NCI-H1092 treated with DMSO at 0.1 percent for 48 hours (cell line): ENCODE measurements at places on chromosomes 1 and 21.

DNA sequence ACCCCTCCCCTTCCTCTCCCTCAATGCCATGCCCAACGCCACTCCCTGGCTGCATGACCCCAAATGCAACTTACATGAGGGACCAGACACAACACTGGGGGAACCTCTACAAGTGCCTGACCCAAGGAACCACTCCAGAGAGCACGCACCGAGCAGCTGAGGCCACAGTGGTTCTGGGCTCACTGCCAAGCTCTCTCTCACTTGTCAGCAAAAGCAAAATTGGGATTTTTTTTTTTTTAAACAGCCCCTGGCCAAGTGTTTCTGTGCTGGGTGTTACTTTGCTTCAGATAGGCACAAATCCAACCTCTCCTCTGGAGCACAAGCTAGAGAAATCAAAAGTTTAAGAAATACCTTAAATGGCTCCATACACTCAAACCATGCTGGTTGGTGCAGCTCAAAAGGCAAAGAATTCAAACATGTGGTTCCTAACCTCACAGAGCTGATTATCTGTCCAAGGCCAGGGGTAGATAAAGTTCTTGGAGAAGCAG, 363.0 kb downstream of the SETD4 start:
- peak; percentile 96 for DNase-seq

GRCh38 chr21:45507888-45508508, 34.2 kb downstream of the SLC19A1 start:
- no peak for DNase-seq

- no peak for DNase-seq
Measured at GRCh38 chr1:152224093-152224492, at the start of gene HRNR. Gene HRNR (minus strand): TSS chr1:152224193. CDS start chr1:152223253, 940 bp downstream.

- no peak for DNase-seq
Measured at GRCh38 chr21:18622383-18622782, 218.8 kb upstream of the TMPRSS15 start.

- DNase-seq, result no peak
Measured at GRCh38 chr1:198656500-198656932, 17.7 kb downstream of the PTPRC start.

DNA sequence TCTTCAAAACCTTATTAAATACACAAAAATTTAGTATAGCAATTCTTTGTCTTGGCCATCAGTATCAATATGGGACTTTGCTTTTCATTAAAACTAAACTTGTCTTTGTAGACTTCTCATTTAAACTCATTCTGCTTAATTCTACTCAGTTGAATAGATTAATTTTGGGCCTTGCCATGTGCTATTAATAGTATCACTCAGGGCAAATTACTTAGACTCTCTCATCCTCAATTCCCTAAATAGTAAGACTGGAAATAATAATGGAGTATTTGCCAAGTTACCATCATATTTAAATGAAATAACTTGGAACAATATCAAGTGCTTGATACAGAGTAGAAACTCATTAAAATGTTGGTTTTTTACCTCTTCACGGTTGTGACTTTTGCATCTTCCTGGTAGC, 13.4 kb downstream of the HOOK1 start:
- DNase-seq, result no peak

DNA sequence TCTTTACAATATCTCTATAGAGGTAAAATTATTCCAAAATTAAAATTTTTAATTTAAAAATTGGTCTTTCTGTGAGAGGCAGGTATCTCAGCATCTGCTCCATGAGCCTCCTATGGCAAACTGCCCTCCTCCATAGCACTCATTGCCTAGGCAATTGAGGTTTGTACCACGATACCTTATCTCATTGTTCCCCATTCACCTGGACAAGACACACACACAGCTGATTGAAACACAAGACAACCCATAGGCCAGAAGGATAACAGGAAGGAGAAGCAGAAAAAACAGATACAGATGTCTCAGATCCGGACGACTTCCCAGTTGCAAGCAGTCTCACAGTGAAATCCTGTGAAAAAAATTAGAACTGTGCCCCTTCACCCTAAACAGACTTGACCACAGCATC, 24.3 kb downstream of the RHBDL2 start:
- no peak for DNase-seq

- no peak for DNase-seq
Measured at GRCh38 chr21:45454060-45454925, 49.3 kb downstream of the COL18A1 start.

- DNase-seq, result no peak
Measured at GRCh38 chr1:31511848-31512615, 64.3 kb upstream of the TINAGL1 start.

- DNase-seq, result no peak
Measured at GRCh38 chr1:91730801-91731732, 154.9 kb downstream of the TGFBR3 start.

GRCh38 chr1:32813941-32814739, 3.0 kb downstream of the YARS1 start:
- DNase-seq, result no peak

DNA sequence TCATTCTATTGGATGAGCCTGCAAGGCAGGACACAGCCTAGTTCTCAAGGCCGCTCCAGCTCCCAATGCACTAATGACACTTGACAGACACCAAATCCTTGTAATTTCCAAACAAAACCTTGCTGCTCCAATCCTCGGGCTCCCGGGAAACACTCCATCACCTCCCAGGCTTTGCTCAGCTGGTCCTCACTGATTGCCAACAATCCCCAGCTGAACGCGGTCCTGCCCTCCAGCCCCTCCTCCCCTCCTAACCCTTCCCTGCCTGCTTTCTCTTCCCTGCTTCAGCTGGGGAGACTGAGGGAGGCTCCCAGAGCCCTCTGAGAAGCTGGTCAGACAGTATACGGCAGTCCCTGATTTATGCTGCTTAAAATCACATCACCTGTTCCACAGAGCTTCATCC, 114.4 kb upstream of the TNR start:
- peak; percentile 75 for DNase-seq

GRCh38 chr1:78035121-78035520, 10.6 kb upstream of the GIPC2 start:
- DNase-seq, result no peak

- DNase-seq, result no peak
Measured at GRCh38 chr21:27149034-27149433, 182.1 kb upstream of the ADAMTS5 start.

GRCh38 chr1:31605908-31606427, 11.5 kb upstream of the HCRTR1 start:
- DNase-seq, result no peak

- DNase-seq, result no peak
Measured at GRCh38 chr1:109083923-109084322, 6.6 kb upstream of the TMEM167B start.

DNA sequence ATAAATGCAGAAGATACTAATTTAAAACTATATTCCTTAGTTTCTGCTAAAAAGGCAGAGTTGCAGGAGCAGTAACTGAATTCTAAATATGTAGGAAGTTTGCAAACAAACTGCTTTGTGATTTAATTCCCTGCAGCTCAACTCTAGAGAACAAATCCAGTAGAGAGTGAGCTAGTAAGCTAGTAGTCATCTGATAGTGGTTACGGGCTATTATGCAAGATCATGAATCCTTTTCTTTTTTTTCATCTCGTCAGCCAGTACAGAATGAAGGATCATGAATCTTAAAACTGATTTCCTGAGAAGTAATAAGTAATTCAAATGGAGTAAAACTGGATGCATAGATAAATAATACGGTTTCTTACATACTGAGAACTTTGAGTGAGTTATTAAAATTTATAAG, 3.3 kb downstream of the DPH5 start:
- DNase-seq, result no peak

DNA sequence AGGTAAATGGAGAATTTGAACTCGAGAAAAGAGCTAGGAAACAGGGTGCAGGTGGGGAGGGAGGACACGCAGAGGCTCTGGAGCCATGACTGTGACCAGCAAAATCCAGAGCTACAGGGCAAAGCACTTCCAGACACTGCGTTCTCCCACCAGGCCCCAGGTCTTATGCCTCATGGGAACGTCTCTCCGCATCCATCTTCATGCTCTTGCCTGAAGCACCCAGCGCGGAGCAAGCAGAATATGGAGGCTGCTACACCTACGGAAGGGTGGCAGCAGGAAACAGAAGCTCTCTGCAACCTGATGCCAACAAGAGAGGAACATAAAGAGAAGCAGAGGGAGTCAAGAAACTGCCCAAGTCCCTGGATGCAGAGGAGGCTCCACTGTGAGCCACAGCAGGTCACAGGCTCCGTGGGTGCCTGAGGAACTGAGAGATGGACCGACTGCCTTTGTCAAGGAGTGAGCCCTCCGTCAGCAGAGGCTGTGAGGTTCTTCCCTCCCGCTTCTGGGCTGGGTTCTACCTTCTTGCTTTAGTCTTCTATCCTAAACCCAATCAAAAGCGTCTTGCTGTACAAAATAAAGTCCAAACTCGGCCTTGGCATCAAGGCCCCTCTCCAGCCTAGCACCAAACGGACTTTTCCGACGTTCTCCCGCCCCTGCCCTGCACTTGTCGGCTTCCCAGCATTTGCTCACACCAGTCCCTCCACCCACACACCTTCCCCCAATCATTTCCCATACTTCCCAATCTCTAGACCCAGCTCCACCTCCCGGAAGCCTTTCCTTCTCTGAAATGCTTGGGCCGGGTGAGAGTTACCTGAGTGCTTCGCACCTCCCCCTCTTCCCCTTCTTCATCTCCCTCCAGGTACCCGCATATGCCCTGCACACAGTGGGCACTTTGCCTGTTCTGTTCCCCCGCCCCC, 930 bp downstream of the DHCR24 start:
- DNase-seq, result peak; percentile 15

DNA sequence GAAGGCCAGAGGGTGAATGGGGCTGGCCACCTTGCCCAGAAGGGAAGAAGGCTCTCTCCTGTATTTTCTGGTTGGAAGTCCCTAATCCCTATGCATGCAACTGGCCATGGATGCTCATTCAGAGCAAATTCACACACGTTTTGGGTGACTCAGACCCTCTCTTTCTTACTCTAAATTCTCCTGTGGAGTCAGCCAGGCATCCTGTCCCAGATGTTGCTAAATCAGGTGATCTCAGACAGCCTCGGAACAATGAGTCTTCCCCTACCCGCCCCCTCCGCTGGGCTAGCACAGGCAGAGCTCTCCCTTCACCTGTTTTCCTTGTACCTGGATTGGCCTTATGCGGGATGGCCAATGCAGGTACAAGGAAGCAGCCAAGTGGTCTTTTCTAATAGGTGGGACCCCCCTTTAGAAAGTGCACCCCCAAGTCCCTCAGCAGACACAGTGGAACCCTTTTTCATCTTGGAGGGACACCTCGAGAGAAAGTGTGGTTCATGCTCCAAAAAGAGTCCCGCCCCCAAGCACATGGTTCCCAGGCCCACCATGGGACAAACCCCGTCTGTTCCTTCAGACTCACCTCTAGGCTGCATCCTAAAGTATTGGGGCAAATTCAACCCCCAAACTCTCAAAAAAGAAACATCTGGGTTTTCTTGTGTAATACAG, 8.6 kb downstream of the S100A6 start:
- DNase-seq, result no peak

DNA sequence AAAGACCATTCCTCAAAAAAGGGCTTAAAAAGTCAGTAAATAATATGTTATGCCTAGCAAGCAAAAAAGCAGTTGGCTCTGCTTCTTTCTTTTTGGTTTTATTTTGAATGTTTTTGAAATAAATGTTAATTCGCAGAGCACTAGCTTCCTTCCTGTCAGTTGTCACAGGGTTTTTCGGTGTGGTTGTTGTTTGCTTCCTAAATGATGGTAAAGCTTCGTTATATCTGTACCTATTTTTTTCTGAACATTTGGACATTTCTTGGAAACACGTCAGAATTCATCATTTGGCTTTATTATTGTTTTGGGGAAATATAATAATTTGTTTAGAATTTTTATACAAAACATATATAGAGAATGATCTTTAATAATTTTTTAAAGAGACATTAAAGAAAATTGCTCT, 351.9 kb upstream of the SGIP1 start:
- no peak for DNase-seq

GRCh38 chr1:238401144-238401543, 510.4 kb upstream of the ZP4 start:
- DNase-seq, result no peak

- DNase-seq, result no peak
Measured at GRCh38 chr21:29477347-29477746, 178.6 kb downstream of the BACH1 start.

- DNase-seq, result no peak
Measured at GRCh38 chr1:188706742-188707141, 1770.9 kb downstream of the BRINP3 start.

DNA sequence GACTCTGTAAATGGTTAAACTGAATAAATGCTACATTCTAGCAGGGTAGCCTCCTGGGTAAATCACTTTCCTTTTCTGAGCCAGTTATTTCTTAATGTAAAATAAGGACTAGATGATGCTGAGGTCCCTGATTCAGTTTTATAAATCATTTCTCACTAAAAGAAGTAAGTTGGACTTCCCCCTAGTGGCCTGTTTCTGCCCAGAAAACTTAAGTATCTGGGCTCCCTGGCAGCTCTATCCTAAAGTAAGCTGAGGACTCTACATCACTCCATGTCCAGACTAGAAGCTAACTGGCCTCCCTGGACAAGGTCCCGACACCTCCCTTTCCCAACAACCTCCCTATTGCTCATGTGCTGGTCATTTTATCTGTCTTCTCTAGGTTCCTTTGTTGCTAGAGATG, 3.0 kb downstream of the GPN2 start:
- DNase-seq, result no peak

DNA sequence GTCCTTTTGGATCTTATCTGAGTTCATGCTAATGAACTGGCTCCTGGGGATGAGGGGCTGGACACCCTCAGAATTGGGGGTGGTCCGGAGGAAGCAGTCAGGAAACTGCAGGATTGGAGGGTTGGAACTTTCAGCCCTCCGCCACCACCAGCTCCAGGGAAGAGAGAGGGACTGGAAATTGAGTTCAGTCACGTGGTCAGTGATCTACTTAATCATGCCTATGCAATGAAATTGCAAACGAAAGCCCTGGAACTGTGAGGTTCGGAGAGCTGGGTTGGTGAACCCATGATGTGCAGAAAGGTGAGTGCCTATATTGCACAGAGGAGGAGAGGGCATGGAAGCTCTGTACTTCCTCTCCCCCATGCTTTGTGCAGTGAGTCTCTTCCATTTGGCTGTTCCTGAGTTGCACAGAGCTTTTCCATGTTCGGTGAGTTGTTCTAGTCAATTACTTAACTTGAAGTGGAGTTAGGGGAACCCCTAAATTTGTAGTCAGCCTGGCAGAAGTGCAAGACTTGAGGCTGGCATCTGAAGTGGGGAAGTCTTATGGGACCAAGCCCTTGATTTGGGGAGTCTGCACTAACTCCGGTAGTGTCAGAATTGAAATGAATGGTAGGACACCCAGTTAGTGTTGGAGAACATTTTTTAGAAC, 16.7 kb downstream of the ITSN1 start:
- DNase-seq, result no peak

DNA sequence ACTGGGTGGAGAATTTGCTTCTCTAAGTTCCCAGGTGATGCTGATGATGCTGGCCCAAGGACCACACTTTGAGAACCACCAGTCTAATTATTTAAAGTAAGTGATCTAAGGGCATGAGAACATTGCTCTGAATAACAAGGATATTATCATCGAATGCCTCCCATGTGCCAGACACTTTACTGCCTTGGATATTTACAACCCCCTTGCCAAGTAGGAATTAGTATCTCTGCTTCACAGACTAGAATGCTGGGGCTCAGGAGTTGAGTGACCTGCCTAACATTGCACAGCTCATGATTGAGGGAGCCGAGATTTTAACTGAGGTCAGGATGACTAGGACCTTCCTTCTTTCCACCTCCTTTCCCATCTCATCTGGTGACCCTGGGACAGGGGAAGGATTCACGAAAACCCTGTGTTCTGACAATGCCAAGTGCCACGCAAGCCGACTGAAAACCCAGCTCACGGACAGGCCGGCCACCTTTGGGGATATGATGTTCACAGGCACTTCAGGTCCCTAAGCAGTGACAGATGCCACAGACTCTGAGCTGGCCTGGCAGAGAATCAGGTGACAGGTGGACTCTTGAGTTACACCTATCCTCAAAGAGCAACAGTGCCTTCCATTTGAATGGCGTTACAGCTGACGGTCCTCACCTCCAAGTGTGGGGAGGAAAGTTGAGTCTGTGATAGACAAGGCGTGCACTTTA, 230.7 kb downstream of the TOMM20 start:
- no peak for DNase-seq
